Activated CD4-positive, alpha-beta T cell treated with anti-CD3 and anti-CD28 coated beads, Interleukin-2, amount 50 U/mL, for 1 hour (primary cell): ENCODE measurements at places on chromosomes 6 and 20.
A peak's percentile ranks its signal among the peaks of the same experiment; 100 is the strongest.

DNA sequence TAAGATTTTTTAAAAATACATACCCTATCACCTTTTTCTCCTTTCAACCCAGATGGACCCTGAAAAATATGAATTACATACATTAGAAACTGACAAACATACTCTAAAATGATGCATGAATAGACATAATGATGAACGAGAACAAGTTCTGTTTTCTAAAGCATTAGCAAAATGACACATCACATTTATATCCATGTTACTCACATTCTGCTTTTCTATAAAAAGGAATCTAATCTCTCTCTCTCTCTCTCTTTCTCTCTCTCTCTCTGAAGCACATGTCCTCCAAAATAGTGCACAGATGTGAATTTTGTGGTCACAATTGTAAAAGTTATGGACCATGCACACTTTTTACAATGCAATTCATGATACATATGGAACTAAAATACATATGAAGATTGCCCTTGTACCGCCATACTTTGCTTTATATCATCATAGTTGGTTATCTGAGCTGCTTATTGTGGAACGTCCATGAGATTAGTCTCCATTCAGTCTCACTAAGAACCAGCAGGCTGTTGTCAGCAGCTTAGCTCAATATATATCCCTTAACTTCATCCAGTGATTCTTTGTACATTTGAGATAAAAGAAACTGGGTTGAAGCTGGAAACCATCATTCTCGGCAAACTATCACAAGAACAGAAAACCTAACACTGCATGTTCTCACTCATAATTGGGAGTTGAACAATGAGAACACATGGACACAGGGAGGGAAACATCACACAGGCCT lies 114.2 kb downstream of the COL12A1 start:
- no peak for DNase-seq

GRCh38 chr6:43707269-43707668 lies 19.7 kb upstream of the MRPS18A start:
- DNase-seq: no peak

DNA sequence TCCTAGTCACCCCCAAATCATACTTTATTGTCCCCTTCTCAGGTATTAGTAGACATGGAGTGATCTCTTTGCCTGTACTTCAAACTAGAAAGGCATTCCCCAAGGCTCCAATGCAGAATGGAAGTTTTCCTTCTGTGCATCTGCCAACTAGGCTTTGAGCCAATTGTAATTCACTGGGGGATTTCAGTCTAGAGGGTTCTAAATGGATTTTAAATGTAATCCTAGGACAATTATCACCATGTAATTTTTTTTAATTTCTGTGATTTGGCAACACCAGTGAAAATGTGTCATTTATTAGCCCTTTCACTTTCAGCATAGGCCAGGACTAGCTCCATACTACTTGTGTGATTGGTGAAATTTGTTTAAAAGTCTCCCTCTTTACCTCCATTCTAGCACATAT lies 557.6 kb upstream of the MARCKS start:
- DNase-seq: no peak

DNA sequence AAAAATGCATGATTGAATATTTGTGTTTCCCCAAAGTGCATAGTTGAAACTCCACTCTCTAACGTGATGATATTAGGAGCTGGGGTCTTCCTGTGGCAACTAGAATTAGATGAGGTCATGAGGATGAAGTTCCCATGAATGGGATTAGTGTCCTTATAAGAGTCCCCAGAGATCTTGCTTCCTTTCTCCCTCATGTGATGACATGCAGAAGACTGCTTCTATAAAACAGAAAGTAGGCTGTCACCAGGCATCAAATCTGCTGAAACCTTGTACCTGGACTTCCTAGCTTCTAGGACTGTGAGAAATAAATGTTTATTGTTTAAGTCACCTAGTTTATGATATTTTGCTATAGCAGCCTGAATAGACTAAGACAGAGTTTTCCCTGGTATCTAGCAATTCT lies 586.5 kb upstream of the EPHA7 start:
- no peak for DNase-seq

- DNase-seq: no peak
Observed at GRCh38 chr6:102848796-102849195, 1455.3 kb downstream of the GRIK2 start.

GRCh38 chr6:127249621-127250020 lies 17.0 kb upstream of the RNF146 start:
- DNase-seq: no peak

GRCh38 chr6:17258749-17259148 lies 22.4 kb upstream of the RBM24 start:
- DNase-seq: no peak

DNA sequence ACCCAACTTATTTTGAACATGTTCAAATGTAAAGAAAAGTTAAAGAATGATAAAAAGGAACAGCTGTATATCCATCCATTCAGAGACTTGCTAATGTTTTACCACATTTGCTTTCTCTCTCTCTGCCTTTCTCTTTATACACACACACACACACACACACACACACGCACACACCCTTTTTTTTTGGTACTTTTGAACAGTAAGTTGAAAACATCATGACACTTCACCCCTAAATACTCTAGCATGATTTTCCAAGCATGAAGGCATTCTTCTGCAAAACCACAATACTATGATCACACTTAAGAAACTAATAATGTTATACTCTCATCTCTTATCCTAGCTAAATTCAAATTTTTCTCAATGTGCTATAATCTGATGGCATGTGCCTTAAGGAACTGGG lies 192.3 kb downstream of the UTRN start:
- DNase-seq: no peak

DNA sequence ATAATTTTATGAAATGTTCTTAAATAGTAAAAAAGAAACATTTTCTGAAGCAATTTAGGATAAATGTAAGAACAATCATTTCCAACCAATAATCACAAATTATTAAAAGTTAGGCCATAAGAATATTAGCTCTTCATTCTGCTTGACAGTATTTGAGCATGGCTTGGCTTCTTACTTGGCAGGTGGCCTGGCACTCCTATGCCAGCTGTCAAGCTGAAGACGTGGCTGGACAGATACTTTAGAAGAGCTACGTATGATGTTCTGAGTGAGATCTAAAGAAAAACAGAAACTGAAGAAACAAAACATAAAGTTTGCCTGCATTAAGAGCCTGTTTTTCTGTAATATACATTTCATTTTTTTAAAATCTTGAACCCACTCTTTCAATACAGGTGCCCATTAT lies 438.9 kb downstream of the GRIK2 start:
- no peak for DNase-seq

- peak; percentile 55 for DNase-seq
Observed at GRCh38 chr6:7137335-7138045, 29.7 kb downstream of the RREB1 start.

GRCh38 chr6:51887859-51888258 lies 199.6 kb downstream of the PKHD1 start:
- no peak for DNase-seq

GRCh38 chr6:3041147-3041546 lies 27.1 kb upstream of the RIPK1 start:
- no peak for DNase-seq

- DNase-seq: no peak
Observed at GRCh38 chr6:79240509-79240908, 6.0 kb upstream of the HMGN3 start.

- DNase-seq: no peak
Observed at GRCh38 chr20:54629632-54630031, 154.2 kb downstream of the DOK5 start.

- DNase-seq: no peak
Observed at GRCh38 chr6:96927660-96928059, 3.1 kb downstream of the KLHL32 start.

- DNase-seq: no peak
Observed at GRCh38 chr20:10366898-10367692, 66.9 kb downstream of the MKKS start.

GRCh38 chr6:136102991-136103688 lies 147.0 kb downstream of the MTFR2 start:
- DNase-seq: no peak

GRCh38 chr20:2657241-2657640 lies 4.8 kb downstream of the NOP56 start:
- no peak for DNase-seq

DNA sequence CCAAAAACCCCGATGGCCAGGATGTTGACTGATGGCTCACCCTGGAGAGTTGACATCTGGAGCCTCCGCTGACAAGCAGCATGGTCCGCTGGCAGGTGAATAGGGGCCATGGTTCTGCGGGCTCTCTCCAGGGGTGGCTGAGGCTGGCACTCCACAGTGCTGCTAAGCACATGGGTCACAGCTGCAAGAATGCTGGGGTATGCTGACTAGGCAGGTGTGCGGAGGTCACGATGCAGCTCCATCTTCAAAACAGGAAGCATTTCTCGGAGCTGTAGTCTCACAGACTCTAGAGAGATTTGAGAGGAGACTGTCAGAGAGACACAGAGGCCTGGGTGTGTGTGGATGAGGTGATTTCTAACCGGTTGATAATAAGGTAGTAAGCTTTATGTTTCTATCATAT lies 341.6 kb downstream of the NRN1 start:
- peak; percentile 7 for DNase-seq

GRCh38 chr6:108364470-108364869 lies 69.6 kb downstream of the AFG1L start:
- DNase-seq: no peak

DNA sequence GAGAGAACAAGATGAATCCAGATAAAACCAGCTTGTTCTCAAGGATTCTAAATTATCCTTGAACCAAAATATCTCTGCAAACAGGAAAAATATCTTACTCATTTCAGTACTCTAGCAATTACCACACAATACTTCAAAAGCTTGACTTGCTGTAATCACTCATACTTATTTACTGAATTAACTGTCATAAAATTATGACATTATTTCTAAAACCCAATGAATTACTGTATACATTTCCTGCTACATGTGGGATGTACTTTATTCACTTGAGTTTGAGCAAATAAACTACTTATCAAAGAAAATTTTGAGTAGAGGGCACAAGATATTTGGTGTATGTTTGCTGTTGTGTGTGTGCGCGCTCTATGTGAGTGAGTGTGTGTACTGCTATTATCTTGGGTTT lies 9.7 kb downstream of the EIF2S2 start:
- DNase-seq: no peak

DNA sequence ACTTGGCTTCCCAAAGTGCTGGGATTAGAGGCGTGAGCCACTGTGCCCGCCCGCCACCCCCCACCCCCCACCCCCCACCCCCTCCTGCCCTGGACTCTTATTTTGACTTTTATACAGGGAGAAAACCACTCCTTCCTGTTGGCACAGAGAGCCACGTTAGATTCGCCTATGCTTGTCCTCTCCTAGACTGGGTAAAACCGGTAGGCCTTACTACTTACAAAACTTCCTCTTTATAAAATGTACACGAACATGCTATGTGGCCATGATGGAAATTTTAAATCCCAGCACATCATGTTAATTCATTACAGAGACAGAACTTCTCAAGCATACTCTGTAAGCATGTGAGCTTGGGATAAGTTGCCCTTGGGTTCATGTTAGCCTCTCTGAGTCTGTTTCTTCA lies 124.2 kb downstream of the SLC24A3 start:
- no peak for DNase-seq

DNA sequence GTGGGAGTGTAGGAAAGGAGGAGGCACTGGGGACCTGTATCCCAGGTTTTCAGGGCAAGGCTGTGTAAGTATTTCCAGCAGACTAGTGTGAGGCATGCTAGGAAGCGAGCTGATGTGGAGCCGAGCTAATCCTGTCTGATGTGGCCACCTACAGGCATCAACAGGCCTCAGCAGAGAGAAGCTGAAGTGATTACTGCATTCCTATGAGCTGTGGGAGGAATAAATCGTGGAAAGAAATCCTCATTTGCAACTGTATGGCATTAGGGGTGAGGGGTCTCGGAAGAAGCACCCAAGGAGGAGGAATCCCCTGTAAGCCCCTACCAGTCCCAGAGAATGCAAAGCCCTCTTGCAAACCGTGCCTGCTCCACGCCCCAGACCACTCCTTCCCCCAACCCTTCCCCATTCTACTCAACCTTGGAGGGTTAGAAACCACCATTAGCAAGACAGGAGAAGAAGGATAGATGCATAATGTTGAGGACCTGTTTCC lies 41.6 kb downstream of the C6orf15 start:
- no peak for DNase-seq

- DNase-seq: no peak
Observed at GRCh38 chr20:60306551-60306950, 348.3 kb downstream of the CDH26 start.

DNA sequence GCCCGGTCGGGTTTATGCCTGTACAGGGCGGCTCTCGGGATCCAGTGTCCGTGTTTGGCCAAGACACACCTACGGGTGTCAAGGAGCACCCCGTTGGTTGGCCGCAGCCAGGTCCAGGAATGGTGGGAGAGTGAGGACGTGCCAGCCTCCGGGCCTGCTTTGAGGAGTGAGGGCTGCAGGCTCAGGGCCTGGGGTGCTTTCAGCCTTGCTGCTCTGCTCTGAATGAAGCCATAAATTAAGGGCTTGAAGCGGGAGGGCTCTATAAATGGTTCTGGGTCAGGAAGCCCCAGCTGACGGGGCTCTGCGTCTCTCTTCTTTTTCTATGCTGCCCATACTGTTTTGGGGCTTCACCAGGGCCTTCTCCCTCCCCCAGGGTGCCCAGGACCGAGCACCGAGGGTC lies 15.1 kb downstream of the GATA5 start:
- DNase-seq: no peak

GRCh38 chr6:153167061-153167891 lies 36.2 kb upstream of the RGS17 start:
- DNase-seq: no peak

- DNase-seq: no peak
Observed at GRCh38 chr20:1941226-1941625, 46.0 kb downstream of the SIRPA start.

DNA sequence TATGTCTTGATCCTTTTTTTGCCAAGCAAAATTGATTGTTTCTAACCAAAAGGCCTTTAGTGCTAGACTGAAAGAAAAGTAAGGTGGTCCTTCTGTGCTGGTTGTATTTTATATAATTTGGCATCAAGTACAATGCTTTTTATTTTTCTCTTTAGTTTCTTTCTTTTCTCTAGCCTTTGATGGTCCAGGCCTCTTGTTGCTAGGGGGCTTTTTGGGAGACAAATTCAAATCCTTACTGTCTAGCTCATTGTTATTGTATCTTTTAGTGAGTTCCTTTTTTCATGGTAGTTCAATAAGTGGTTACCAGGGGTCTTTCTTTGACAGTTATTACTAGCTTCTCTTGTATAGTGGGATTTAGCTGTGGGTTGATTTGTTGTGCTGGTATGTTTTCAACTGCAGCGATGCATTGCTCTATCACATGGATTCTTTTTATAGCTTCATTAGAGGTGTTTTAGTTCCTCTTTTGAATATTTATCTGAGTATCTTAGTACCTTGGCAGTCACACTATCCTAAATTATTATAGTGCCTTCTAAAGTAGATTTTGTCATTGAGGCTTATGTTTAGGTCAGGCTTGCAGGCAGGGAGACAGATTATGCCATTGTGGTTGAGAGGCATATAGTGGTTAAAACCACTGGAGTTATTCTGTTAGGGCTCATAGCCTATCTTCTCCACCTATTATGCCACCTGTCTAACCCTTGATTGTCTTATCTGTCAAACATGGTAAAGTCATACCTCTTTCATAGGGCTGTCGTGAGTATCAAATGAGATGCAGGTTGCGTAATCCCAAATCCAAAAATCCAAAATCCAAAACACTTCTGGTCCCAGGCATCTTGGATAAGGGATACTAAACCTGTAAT lies 49.5 kb downstream of the KCNS1 start:
- no peak for DNase-seq

- no peak for DNase-seq
Observed at GRCh38 chr6:53033764-53034163, 31.4 kb upstream of the FBXO9 start.

GRCh38 chr6:117449549-117450439 lies 24.1 kb upstream of the ROS1 start:
- DNase-seq: peak; percentile 58

- DNase-seq: no peak
Observed at GRCh38 chr6:55543633-55544309, 35.2 kb downstream of the HMGCLL1 start.

- DNase-seq: no peak
Observed at GRCh38 chr20:24001712-24002405, 13.3 kb upstream of the GGTLC1 start.
